IPS DF 6.9 (cell line): ENCODE measurements at places on chromosomes 5 and 9.

GRCh38 chr9:100473276-100474081 lies 530 bp downstream of the TMEFF1 start:
- no peaks in the 10 kb centered on the region for H3K4me1 ChIP-seq
- H3K27me3 ChIP-seq = no peaks in the 10 kb centered on the region
- peak overlapping the region; percentile 97 for H3K4me3 ChIP-seq

DNA sequence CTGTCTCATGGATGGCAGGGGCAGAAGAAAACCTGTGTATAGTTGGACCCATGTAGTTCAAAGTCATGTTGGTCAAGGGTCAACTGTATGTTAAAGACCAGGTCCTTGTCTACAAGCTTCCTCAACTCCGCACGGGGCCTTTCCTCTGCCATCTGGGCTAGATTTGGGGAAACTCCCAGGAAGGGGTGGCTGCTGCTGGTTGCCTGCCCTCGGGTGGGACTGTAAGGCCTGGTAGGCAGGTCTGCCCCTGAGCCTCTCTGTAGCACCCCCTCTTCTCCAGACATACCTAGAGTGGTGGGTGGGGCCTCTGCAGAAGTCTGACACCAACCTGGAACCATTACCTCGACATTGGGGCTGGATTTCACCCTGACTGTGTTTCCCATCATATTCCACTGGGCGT lies 15.2 kb downstream of the ENHO start:
- H3K4me1 ChIP-seq = peaks cover 2% of the 10 kb centered on the region
- H3K4me3 ChIP-seq = no peak overlapping the region

GRCh38 chr9:15915711-15916110 lies 362.9 kb downstream of the CCDC171 start:
- no peak overlapping the region for H3K4me3 ChIP-seq
- H3K36me3 ChIP-seq = no peaks in the 10 kb centered on the region
- no peaks in the 10 kb centered on the region for H3K4me1 ChIP-seq
- H3K27me3 ChIP-seq = no peaks in the 10 kb centered on the region
- DNase-seq = no peak

- H3K4me3 ChIP-seq = no peak overlapping the region
- no peak for DNase-seq
- no peaks in the 10 kb centered on the region for H3K27me3 ChIP-seq
- H3K4me1 ChIP-seq = no peaks in the 10 kb centered on the region
- H3K27ac ChIP-seq = no peak overlapping the region
- H3K36me3 ChIP-seq = no peaks in the 10 kb centered on the region
Observed at GRCh38 chr5:172732201-172732865, 38.7 kb downstream of the DUSP1 start.

DNA sequence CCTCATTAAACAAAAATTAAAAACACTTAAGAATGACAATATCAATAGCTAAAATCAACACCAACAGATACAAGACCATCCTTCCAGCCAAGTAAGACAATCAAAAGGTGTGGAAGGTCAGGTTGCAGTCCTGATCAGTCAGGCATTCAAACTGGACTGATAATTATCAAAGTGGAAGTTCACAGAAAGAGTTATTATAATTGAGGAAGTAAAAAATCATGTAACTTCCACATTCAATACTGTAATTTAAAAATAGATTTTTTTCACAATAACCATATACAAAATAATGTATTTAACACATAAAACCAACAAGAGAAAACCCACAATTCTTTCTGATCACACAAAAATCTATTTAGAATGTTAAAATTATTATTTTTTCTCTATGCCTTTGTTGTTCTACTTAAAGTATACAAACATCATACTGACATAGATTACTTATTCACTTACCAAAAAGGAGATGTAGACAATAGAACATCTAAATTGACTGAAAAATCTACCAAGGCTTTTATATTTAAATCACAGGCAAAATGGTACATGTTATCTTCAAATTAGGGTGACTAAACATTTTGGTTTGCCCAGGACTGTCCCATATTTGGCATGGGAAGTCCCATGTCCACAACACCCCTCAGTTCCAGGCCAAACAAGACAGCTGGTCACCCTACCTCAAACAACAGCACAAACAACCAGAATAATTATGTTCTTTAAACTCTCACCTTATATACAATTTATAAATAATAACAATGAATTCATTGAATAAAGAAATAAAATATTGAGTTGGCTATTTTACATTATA lies 142.5 kb upstream of the SLC24A2 start:
- H3K36me3 ChIP-seq = no peaks in the 10 kb centered on the region
- H3K4me1 ChIP-seq = peaks cover 2% of the 10 kb centered on the region; the same call in 1 of the 2 replicates
- no peak for DNase-seq
- H3K4me3 ChIP-seq = no peak overlapping the region
- no peak overlapping the region for H3K27ac ChIP-seq

GRCh38 chr9:84224246-84224645 lies 116.3 kb downstream of the SLC28A3 start:
- H3K27me3 ChIP-seq = no peaks in the 10 kb centered on the region
- no peak overlapping the region for H3K4me3 ChIP-seq
- H3K27ac ChIP-seq = no peak overlapping the region

DNA sequence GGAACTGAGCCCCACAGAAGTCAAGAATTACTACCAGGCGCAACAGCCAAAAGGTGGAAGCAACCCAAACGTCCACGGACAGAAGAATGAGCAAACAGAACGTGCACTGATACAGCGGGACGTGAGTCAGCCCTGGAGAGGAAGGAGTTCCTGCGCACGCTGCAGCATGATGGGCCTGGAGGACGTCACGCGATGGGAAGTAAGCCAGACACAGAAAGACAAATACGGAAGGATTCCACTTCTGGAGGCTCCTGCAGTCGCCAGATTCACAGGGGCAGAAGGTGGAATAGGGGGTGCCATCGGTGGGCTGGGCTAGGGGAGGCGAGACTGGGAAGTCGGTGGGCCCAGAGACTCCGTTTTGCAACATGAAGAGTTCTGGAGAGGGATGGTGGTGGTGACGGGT lies 80.3 kb upstream of the PHYKPL start:
- no peak for DNase-seq
- H3K27me3 ChIP-seq = no peaks in the 10 kb centered on the region
- H3K36me3 ChIP-seq = no peaks in the 10 kb centered on the region
- no peaks in the 10 kb centered on the region; the same call in 1 of the 2 replicates for H3K4me1 ChIP-seq
- no peak overlapping the region for H3K27ac ChIP-seq

DNA sequence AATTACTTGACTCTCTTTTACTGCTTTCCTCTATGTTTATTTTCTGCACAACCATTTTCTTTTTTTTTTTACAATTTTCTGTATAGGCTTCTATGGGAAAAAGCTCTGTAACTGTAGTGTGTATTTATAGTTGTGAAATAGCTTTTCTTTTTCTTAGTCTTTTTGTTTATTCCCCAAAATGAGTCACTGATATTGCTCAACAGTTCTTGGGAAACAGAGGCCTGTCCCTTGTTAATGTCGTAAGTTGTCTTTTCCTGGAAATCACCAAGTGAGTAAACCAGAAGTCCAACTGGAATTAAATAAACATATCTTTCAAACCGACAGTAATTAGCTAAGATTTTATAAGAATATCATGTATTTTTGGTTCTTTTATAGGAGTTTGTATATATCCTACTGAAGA lies 325.1 kb upstream of the PRR16 start:
- no peak for DNase-seq
- H3K36me3 ChIP-seq = no peaks in the 10 kb centered on the region
- no peak overlapping the region for H3K27ac ChIP-seq

DNA sequence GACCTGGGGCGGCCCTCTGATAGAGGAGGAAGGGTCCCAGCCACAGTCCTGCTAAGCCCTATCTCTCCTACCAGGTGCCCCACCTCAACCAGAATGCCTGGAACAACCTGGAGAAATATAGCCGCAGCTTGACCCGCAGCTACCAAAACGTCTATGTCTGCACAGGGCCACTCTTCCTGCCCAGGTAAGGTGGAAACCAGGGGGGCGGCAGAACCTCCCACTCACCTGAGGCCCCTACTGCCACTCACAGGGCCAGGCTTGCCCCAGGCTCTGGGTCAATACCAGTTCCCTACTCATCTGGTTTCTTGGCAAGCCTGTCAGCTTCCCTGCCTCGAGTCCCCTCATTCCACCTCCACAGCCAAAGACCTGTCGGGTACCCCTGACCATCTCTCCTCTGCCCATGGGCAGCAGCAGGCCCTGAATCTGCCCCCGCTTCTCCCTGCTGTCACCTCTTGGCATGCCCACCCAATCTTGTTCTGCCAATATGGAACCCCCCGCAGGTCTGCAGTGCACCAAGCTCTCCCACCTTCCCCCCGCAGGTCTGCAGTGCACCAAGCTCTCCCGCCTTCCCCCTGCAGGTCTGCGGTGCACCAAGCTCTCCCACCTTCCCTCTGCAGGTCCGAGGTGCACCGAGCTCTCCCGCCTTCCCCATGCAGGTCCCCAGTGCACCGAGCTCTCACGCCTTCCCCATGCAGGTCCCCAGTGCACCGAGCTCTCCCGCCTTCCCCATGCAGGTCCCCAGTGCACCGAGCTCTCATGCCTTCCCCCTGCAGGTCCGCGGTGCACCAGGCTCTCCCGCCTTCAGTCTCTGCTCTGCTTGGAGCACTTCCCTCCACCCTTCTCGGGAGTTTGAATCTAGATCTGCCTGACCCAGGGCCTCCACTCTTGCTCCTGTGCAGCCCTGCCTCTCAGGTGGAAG lies 2.6 kb downstream of the ENDOG start:
- peaks cover 33% of the 10 kb centered on the region for H3K36me3 ChIP-seq
- no peak overlapping the region for H3K27ac ChIP-seq
- no peak for DNase-seq
- no peak overlapping the region for H3K4me3 ChIP-seq
- H3K27me3 ChIP-seq = no peaks in the 10 kb centered on the region

GRCh38 chr5:92694067-92694466 lies 887.0 kb downstream of the NR2F1-AS1 start:
- H3K4me3 ChIP-seq = no peak overlapping the region
- H3K27ac ChIP-seq = no peak overlapping the region
- no peaks in the 10 kb centered on the region for H3K36me3 ChIP-seq
- no peaks in the 10 kb centered on the region for H3K27me3 ChIP-seq

DNA sequence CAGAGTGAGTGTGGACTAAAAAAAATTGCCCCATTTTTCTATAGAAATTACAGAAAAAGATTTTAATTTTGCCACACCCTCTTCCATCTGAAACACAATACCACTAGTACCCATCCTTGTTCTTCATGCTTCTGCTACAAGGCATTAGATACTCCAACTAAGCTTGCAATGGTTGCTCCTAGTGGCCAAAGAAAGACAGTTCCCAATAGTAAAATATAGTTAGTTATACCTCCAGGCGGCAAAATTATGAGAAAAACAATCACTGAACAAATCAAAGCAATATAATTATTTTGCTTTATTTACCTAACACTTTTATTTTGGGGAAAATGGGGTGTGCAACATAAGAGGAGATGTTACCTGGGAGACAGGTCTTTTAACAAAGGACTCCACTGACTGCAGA lies 101.2 kb downstream of the RAPGEF6 start:
- H3K27me3 ChIP-seq = no peaks in the 10 kb centered on the region
- H3K4me3 ChIP-seq = no peak overlapping the region
- no peak for DNase-seq
- H3K36me3 ChIP-seq = no peaks in the 10 kb centered on the region
- H3K27ac ChIP-seq = no peak overlapping the region

- peaks cover 9% of the 10 kb centered on the region for H3K4me1 ChIP-seq
- H3K27ac ChIP-seq = no peak overlapping the region
- peak; percentile 93 for DNase-seq
- H3K27me3 ChIP-seq = no peaks in the 10 kb centered on the region
- peaks cover 3% of the 10 kb centered on the region; the same call in 1 of the 2 replicates for H3K36me3 ChIP-seq
Observed at GRCh38 chr5:141680751-141681201, 1.3 kb downstream of the ARAP3 start.

- no peak overlapping the region for H3K27ac ChIP-seq
- no peaks in the 10 kb centered on the region for H3K36me3 ChIP-seq
- no peaks in the 10 kb centered on the region for H3K27me3 ChIP-seq
- DNase-seq = no peak
- H3K4me1 ChIP-seq = no peaks in the 10 kb centered on the region
Observed at GRCh38 chr5:56415356-56415765, 182.2 kb upstream of the ANKRD55 start.

DNA sequence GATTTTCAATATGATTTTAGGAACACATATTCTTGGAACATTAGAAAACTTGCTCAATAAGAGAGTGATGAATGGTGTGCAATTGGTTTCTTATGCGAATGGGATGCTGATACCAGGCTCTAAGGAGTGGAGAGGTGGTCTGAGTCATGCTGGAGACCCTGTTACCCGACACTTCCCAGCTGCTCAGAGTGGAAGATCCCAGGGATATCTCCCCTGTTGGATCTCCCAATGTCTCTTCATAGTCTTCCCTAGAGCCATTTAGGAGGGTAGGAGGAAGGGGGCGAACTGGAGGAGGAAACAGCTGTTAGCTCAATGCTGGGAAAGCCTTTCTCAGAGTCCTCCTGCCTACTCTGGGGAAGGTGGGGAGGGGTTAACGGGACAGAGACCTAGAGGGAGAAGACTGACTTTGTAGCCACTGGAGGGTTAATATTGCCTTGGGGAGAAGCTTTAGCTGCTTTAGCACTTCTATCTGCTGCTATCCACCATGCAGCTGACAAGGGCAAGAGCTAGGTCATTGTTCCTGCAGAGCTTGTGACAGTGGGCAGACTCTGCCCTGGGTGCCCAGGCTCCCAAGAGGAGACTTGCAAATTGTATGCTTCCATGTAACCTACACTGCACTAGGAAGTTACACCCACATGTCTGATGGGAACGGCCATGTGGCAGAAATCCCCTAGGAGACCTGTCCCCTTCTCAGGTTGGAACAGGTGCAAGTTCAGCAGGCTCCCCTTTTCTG lies 301.0 kb downstream of the GADD45G start:
- H3K27me3 ChIP-seq = no peaks in the 10 kb centered on the region
- no peak overlapping the region for H3K4me3 ChIP-seq
- DNase-seq = no peak

GRCh38 chr9:134914501-134914834 lies 3.2 kb downstream of the FCN1 start:
- H3K4me1 ChIP-seq = no peaks in the 10 kb centered on the region
- no peak overlapping the region for H3K4me3 ChIP-seq
- H3K27me3 ChIP-seq = no peaks in the 10 kb centered on the region
- DNase-seq = no peak

- peak overlapping the region; percentile 54 for H3K4me3 ChIP-seq
- H3K4me1 ChIP-seq = peaks cover 3% of the 10 kb centered on the region; the same call in 1 of the 2 replicates
Observed at GRCh38 chr9:70420441-70421271, 6.2 kb upstream of the KLF9 start.

- H3K27me3 ChIP-seq = no peaks in the 10 kb centered on the region
- H3K4me1 ChIP-seq = peaks cover 1% of the 10 kb centered on the region; the same call in 1 of the 2 replicates
- no peak for DNase-seq
- H3K36me3 ChIP-seq = no peaks in the 10 kb centered on the region
- H3K4me3 ChIP-seq = peak within 1 kb of the TSS; percentile 63
Observed at GRCh38 chr9:74887041-74887980, at the start of gene TRPM6. Gene TRPM6, minus strand, starts transcription at chr9:74887921. Its CDS starts 65 bp downstream, at chr9:74887856.

- peaks cover 2% of the 10 kb centered on the region for H3K4me1 ChIP-seq
- H3K4me3 ChIP-seq = no peak overlapping the region
- H3K27me3 ChIP-seq = no peaks in the 10 kb centered on the region
- DNase-seq = no peak
- no peak overlapping the region for H3K27ac ChIP-seq
Observed at GRCh38 chr9:123107639-123108285, 74.3 kb downstream of the GPR21 start.
